ENCODE measurements at places on chromosomes 7 and 10.

DNA sequence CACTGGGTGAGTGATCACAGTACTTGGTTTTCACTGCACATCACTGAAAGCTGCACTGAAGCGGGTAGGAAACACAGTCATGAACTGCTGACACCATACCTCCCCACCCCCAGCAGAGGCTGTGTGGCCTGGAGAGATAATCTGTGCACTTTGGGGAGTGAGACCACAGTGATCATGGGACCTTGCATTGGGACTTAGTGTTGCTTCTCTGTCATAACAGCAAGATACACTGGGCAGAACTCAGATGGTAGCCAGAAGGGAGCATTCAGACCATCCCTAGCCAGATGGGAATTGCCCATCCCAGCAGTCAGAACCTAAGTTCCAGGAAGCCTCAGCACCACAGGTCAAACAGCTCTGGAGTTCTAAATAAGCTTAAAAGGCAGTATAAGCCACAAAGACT lies 346.4 kb upstream of the TMEM229A start:
- no peak for DNase-seq

DNA sequence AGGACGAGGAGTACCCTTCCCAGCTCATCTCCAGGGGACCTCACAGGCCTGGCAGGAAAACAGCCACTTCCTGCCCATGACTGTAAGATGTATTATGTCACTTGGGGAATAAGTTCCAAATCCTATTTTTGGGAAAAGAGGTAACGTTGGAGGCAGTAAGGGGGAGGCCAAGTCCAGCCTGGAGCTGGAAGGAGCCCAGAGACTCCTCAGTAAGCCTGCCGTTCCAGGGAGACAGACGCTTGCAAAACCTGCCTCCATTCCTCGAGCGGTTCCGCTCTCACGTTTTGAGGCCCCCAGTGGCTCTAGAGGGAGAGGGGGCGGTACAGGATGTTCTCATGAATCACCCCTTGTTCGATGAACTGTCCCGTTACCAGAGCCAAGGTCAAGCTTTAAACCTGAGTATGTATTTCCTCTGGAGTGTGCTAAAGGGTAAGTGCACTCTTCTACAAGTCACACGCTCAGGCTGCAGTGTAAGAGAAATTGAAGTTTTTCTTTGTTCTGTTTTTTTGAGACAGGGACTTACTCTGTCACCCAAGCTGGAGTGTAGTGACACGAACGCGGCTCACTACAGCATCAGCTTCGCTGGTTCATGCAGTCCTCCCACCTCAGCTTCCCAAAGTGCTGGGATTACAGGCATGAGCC lies 45.5 kb upstream of the CYTH3 start:
- DNase-seq: no peak

DNA sequence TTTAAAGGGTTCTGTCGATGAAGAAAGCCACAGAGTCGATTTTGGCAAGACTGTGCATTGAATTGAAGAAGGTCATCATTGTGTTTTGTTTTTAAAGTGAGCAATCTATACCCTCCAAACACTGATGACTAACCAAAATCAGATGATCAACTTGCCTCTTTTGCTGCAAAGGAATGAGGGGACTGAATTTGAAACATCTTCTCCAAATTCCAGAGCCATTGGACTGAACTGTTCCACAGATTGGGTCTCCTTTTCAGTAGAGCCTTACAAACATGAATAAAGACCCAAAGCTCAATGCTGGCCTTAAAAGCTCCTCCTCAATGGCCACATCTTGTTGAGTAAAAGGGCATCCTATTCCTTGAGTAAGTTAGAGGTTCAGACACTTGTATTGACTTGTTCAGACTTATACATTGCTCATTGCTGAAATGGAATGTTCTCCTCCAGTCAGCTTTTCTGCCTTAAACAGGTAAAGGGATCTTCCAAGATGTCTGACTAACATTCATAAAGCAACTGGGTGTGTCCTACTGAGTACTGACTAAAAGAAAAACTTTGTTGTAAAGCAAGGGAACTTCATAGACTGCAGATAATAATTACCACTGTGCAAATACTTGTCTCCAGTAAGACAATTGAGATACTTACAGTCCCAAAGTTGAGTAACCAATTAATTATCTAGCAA lies 630.6 kb downstream of the KCNMA1 start:
- DNase-seq: no peak

GRCh38 chr7:28626624-28627262 lies 214.4 kb downstream of the CREB5 start:
- DNase-seq: no peak

GRCh38 chr7:157784041-157784835 lies 447.4 kb downstream of the DNAJB6 start:
- no peak for DNase-seq

GRCh38 chr7:49766966-49767365 lies 6.5 kb upstream of the VWC2 start:
- no peak for DNase-seq

DNA sequence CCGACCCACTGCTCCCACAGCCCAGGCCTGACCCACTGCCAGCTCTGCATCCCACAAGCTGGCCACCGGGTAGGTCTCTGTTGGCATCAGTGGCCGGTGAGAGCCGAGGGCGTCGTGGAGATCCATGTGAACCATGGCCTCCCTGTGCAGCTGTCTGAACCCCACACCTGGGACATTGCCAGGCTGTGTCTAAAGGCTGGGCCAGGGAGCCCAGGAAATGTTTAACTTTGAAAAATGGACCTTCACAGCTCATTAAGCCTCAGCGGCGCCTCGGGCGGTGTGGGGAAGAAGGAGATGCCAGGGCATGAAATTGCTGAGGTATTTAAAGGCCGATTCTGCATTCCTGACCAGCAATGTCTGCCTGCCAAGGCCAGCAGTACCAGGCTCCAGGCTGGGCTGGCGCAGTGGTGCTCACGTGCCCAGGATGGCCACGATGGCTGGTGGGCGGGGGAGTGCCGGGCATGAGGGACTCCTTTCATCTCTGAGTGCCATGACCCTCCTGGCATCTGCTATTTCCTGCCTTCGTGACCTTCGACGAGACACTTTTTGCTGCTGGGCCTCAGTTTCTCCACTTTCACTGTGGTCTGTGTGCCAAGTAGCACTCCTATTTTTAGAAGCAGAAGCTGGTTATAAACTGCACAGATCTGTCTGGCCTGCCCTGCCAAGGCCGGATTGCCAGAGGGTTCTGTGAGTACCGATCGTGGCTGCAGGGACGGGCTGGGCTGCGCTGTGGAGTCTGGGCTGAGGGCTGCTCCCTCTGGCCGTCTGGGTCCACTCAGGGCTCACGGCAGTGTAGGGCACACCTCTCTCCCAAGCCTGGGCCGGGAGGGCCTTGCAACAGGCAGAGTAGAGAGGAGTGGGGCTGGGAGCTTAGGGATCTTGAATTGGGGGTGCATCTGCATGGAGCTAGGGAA lies 21.8 kb downstream of the ELFN1 start:
- DNase-seq: peak; percentile 71

- peak; percentile 42 for DNase-seq
Measured at GRCh38 chr10:14276210-14276609, 54.5 kb downstream of the FRMD4A start.

DNA sequence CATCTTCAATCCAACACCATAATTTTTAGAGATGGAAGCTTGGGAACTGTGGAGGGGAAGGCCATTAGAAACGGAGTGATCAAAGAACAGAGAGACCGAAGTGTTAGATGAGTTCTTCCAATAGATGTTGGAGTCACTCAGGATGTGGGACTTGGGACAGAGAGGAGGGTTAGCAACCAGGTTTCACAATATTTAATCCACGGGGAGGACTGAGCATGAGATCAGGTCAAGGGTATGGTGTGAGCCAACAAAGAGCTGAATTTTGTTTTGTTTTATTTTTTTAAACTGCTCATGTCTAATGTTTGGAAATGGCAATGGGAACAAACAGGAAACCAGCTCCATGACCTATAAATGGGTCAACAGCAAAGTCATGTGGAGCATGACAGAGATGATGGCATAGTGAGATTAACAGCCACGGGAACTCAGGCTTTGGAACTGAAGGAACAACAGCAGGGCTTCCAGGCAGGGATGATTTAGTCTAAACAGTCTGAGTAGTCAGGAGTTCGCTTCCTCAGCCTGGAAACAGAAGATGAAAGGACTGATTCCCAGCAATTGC lies 38.9 kb upstream of the AMPH start:
- DNase-seq: no peak

DNA sequence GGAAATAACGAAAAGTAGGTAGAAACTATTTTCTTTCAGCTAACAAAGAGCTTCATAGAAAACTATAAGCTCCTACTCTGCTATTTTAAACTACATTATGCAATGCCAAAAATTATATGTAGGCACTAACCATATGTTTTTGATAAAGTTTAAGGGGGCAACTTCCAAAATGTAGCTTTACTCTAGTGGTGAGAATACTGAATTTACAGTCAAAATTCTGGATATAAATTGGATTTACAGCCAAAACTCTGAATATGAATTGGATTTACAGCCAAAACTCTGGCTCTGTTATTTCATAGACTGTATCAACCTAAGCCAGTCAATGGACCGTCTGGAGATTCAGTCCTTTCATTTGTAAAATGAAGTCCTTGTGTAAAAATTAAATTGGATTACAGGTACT lies 86.8 kb upstream of the ANK3 start:
- no peak for DNase-seq

DNA sequence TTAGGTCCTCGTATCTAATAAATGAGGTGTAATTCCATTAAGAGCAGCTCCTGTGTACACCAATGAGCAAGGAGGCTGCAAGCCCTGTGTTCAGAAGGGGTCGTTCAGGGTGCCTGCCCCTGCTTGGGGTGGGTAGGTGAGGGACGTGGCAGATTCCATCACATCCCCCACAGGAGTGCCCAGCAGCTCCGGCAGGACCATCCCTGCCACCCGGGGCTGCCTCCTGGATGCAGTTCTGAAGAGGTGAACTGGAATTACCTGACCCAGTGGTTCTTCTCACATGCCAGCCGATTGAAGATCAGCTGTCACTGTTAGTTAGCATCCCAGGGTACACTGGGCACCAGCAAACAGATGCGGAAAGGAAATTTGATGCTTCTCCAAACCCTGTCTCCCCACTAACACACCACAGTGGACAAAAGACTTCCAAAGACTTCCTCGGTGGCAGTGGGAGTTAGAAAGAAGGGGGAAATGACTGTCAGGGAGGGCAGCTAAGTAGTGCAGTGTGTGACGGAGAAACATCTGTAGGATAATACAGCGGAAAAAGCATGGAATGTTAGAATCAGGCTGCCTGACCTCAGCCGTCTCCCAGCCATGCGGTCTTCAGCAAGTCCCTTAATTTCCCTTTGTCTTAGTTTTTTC lies 313.6 kb upstream of the ZMIZ1 start:
- DNase-seq: no peak

GRCh38 chr10:69554611-69555010 lies 18.6 kb downstream of the NEUROG3 start:
- DNase-seq: no peak

DNA sequence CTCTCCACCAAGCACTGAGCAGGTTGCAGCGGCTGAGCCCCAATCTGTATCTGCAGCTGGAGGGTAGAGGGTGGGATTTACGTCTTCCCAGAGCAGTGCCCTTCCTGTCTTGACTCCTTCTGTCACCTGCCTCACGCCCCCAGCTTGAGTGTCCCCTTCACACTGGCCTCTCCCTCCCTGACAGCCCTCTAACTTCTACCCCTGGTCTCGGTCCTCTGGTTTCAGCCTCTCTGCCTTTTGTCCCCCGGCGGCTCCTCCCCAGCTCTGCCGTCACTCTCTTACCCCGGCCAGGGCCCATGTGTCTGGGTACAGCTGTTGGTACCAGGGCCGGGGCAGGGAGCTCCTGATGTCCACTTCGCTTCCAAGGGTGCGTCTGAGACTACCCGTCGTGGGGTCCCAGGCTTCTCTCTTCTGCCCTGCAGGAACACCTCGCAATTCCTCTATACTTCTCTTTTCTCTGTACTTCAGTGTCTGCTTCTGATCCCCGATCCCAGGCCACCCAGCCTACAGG lies 654 bp downstream of the MUC3A start:
- no peak for DNase-seq

GRCh38 chr10:90983914-90984549 lies 63.1 kb upstream of the ANKRD1 start:
- DNase-seq: peak; percentile 42

GRCh38 chr7:131238347-131238931 lies 89.2 kb upstream of the MKLN1 start:
- DNase-seq: no peak

DNA sequence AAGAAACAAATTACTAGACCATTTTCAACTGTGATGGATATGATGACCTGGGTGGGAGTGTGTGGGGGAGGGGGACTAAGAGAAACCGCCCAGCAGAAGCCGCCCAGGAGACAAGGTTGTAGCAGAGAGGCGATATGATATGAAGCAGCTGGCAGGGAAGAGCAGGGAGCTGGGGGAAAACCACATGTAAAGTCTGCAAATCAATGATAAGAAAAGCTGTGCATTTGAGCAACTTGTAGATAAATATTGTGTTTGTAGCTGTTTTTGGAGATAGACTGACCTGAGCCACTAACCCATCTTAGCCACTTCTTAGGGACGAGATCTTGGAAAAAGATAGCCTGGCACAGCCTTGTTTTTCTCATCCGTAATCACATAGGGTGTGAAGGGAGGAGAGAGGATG lies 252.6 kb downstream of the SEC23IP start:
- DNase-seq: no peak

GRCh38 chr10:2760736-2761135 lies 306.6 kb upstream of the PFKP start:
- no peak for DNase-seq

DNA sequence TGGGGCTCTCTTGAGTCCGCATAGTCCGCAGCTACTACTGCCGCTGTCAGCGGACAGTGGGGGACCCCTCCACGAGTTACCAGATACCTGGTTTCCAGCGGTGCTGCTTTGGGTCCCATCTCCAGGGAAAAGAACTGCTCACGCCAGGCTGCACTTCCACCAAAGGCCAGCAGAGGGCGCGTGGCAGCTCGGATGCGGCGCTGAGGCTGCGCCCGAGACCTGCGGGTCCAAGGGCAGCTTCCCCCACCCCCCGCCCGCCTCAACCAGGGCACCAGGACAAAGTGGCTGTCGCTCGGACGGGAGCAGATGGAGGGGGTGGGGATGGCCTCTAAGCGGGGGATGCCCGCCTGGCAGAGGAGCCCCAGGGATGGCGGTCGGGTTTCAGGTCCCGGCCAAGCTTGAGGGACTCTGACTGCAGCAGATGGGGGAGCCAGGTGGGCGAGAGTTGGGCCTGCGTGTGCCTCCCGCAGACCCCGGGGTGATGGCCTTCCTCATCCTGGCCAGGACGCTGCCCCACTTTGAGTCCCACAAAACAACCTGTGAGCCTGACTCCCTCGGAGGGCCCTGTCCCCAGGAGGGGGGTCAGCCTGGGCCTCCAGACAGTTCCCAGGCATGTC lies 23.8 kb upstream of the ZNF735 start:
- DNase-seq: no peak

- no peak for DNase-seq
Measured at GRCh38 chr7:157442993-157443831, 106.4 kb downstream of the DNAJB6 start.

GRCh38 chr10:43055991-43056567 lies 20.8 kb upstream of the RET start:
- DNase-seq: no peak
